ENCODE measurements at places on chromosomes 6 and 20.

GRCh38 chr6:12051861-12052368 lies 39.8 kb downstream of the HIVEP1 start:
- DNase-seq, result no peak

- no peak for DNase-seq
Measured at GRCh38 chr6:126661646-126662045, 321.7 kb downstream of the CENPW start.

- no peak for DNase-seq
Measured at GRCh38 chr20:40274912-40275533, 414.0 kb downstream of the MAFB start.

GRCh38 chr20:6605055-6605935 lies 162.2 kb upstream of the BMP2 start:
- no peak for DNase-seq

DNA sequence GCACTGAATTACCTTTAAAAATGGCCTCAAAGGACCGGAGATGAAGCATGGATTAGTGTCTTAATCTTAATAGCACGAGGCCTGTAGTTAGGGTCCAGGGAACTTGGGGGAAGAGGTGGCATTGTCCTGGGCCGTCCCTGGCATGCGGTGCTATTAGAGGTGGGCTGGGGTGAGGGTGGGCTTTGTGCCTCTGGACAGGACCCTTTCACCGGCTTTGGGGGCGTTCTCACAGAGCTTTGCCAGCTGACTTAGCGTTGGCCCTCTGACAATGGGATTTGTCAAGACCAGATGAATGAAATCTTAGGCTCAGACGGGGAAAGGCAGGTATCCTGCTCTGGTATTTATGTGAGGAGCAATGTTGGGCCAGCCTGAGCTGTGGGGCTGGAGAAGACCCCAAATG lies 59.6 kb downstream of the ERMARD start:
- DNase-seq, result no peak

- no peak for DNase-seq
Measured at GRCh38 chr6:107488174-107488874, 1.6 kb upstream of the SOBP start.

GRCh38 chr20:51517839-51518238 lies 24.7 kb downstream of the NFATC2 start:
- no peak for DNase-seq

GRCh38 chr6:90126181-90126580 lies 170.5 kb downstream of the BACH2 start:
- no peak for DNase-seq

- no peak for DNase-seq
Measured at GRCh38 chr20:2010533-2010932, 16.7 kb upstream of the PDYN start.

- DNase-seq, result peak; percentile 20
Measured at GRCh38 chr20:33914919-33915318, 78.8 kb upstream of the RALY start.

DNA sequence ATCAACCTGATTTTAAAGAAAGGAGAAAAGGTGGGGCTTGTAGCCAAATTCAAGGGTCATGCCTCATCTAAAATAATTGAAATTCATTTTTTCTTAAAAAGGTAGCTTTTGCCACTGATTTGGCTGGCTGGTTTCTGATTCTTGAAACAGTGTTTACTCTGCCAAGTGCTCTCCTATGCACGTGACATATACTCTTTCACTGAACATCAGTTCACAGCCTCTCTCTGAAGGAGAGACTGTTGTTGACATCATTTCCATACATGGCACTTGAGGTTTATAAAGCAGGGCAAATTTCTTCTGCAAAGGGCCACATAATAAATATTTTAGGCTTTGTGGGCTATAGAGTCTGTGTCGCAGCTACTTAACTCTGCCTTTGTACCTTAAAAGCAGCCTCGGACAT lies 40.4 kb upstream of the DOK5 start:
- DNase-seq, result no peak

DNA sequence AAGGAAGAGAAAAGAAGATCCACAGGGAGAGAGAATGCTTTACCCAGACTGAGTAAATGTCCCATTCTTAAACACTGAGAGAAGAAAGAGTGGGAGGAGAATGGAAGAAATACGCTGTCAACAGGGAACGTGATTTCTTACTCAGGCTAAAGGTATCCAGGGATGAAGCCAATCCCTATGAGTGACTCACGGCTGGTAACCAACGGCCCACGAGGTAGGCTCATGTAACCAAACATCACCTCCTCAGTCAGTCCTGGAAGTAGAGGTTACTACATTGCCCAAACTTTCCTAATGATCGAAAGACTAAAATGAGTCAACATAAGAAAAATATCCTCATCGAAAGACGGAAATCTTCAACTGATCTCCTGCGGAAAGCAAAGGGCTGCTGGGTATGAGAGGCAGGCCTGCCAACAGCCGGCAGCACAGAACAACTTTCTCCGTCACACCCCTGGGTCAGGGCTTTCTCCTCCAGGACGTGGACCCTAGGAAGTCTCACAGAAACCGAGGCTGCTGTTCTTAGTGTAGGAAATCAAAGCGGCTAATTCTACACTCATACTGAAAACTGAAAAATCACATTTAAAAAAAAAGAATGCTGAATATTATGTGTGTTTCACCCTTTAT lies 292.6 kb downstream of the GMDS start:
- DNase-seq, result no peak

- DNase-seq, result no peak
Measured at GRCh38 chr20:49727894-49728885, 14.5 kb upstream of the B4GALT5 start.

DNA sequence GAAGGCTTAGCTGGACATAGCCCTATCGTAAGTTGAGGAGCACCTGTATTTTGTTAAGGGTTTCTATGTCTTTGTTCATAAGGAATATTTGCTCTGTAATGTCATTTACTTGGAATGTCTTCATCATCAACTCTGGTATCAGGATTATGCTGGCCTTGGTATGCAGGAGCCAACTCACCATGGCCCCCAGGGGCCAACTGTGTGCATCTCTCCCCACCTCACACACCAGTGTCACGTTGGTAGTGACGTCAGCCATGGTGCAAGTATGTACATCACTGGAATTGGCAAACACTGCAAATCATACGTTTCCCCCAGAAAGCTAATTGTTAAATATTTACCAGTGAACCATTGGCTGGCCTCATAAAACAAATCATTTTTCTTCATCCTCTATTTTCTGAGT lies 70.8 kb downstream of the YTHDF1 start:
- no peak for DNase-seq

DNA sequence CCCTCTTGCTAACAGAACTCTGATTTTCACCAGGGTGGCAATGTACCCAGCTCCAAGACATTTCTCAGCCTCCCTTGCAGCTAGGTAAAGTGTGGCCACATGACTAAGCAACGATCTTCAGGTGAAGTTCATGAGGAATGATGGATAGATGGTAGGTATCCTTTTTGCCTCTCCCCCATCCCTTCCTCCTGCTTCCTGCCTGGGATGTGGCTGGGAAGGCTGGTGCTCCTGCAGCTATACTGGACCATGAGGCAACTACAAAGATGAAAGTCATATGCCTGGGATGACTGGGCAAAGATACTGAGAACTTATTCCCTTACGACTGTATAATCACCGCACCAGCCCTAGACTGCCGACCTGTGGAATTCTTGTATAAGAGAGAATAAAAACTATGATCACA lies 13.4 kb downstream of the ZNF335 start:
- DNase-seq, result no peak

DNA sequence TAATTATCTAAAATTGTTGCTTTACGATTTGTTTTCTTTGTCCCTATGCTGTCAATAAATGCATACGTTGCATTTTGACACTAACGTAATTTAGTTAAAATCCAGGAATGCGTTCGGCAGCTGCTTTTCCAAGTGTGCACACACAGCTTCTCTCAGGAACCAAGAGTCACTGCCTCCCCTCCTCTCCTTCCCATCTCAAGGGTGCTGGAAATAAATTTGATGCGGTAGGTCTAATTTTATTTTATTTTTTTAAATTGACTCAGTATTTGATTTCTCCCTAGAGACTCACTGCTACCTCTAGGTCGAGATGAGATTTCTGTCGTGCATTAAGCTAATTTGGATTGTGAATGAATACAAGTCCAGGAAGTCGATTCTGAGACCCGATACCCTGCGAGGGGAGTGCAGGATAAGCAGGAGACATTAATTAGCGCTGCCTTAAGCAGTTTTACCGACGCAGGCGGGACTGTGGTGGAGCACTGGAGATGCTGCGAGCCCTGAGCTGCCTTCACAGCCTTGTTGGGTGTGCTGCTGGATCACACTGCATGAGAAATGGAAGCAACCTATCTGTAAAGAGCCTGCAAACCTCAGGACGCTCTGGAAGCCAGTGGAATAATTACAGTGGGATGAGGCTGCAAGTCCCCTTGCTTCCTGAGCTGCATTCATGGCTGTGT lies 381.2 kb downstream of the C6orf118 start:
- DNase-seq, result no peak

- no peak for DNase-seq
Measured at GRCh38 chr6:132380358-132381029, 20.8 kb downstream of the MOXD1 start.

GRCh38 chr6:73231986-73232391 lies 6.7 kb upstream of the KHDC1L start:
- no peak for DNase-seq

- DNase-seq, result no peak
Measured at GRCh38 chr20:11780765-11781369, 136.8 kb upstream of the BTBD3 start.

GRCh38 chr20:63734111-63734945 lies 2.1 kb upstream of the LIME1 start:
- DNase-seq, result no peak

- no peak for DNase-seq
Measured at GRCh38 chr20:17878912-17879602, 89.5 kb downstream of the SNX5 start.

DNA sequence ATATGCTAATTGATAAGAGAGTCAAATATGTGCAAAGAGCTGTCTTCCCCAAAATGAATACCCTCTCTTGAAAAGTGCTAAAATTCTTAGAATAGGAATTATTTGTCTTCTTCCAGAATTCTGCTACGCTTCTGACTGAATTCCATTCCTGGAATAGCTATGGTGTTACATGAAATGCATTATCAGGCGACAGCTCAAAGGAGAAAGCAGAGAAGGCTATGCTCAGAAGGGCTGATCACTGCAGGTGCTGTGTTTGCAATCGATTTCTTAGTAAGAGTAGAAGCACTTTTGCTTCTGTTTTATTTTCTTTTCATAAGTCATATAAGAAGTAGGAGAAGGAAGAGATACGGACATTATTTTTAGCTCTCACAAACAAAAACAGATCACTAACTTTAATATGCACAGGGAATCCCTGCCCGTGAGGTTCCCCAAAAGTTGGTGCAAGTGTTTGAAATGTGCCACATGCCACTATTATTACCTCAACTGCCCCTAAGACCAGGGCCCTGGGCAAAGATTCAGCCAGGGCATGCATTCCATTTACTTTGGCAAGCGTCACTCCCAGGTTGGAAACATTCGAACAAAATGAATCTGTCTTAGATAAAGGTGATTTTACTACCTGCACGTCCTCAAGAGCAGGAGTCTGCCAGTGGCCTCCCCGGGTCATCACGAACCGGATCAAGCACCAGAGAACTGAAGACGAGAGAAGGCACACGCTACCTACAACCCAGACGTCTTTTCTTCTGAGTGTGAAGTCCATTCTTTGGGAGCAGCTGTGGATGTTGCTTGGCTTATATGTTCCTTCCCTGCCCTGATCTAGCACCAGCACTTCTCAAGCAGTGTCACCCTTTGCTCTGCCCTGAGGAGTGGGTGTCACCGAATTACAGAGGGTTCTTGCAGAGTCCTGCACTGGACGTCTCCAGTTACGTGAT lies 7.2 kb downstream of the MYLK4 start:
- no peak for DNase-seq

GRCh38 chr6:79694623-79695343 lies 63.7 kb downstream of the SH3BGRL2 start:
- no peak for DNase-seq

GRCh38 chr20:38550274-38550673 lies 30.7 kb upstream of the ADIG start:
- no peak for DNase-seq

- no peak for DNase-seq
Measured at GRCh38 chr6:156859686-156860085, 82.5 kb downstream of the ARID1B start.

- no peak for DNase-seq
Measured at GRCh38 chr6:163860287-163861081, 446.0 kb downstream of the QKI start.

- no peak for DNase-seq
Measured at GRCh38 chr6:130625825-130626527, 201.2 kb upstream of the SMLR1 start.

GRCh38 chr6:24486065-24486464 lies 3.3 kb downstream of the GPLD1 start:
- DNase-seq, result no peak

- DNase-seq, result no peak
Measured at GRCh38 chr20:46304361-46304760, 3.9 kb downstream of the CDH22 start.

DNA sequence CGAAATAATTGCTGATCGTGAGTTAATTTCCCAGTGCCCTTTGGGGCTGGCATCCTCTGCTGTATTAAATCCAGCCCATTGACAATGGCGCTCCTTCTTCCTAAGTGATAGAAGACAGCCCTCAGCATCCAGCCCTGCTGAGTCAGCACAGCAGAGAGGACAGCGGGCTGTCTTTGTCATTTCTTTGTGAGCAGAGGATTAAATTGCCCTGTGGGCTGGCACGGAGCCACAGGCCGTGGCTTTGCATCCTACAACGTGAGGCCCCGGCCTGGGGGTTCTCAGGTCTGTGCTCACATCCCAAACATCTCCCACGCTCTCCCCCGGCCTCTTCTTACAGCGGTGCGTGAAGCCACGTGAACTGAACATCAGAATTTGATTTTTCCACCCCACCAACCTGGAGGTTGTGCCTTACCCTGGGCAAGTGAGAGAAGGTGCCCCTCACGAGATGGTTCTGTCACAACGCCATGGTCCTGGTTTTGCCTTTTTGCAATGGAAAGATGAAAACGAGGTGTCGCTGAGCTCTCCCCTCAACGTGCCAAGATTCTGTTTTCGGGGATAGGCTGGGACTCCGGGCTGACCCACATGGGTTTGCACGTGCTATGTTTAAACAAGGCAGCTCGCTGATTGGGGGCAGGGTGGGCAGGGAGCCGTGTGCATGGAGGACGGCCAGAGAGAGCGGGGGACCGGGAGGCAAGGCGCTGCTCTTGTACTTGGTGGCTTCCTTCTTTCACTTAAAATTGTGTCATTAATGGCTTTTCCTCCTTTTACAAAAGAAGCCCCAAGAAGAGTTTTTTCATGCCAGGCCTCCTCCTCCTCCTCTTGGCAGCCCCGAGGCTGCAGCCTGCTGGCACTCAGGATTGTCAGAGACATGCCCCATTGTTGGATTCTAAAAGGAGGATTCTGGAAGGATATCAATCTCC lies 19.5 kb downstream of the CDH4 start:
- no peak for DNase-seq

DNA sequence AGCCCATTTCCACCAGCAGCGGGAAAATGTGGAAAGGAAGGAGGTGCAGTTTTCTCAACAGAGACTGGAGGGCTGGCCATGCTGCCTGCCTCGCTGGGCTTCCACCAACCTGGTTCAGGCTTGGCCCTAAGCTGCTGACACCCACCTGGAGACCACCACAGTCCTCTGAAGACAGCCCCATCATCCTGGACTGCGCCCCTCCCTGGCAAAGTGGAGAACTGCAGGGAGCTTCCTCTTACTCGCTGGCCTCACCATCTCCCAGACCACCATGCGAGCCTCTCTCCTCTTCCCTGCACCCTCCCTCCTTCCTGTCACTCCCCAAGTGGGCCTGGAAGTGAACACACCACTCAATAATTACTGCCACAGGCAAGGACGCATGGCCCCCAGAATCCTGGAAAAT lies 71.5 kb downstream of the PSMG4 start:
- no peak for DNase-seq

All from activated naive CD4-positive, alpha-beta T cell (primary cell).